Vagina (tissue), 2 donors: ENCODE measurements at places on chromosomes 5 and 9.

DNA sequence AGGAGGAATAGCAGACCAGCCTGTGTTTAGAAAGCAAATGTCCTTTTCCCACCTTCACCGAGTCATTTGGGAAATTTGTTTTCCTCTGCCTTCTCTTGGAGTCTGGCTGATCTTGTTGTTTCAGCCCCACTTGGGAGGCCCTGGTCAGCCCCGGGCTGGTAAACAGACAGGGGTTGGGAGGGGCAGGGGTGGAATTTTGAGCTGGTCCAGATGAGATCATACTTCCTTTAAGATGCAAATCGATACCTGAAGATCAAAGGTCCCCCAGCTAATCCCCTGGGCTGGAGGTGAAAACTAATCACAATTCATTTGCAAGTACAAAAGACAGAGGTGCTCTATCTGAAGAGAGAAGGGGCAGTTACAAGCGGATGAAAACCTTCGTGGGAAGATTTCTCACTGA is 118.4 kb downstream of the PAPPA start:
- no peak for DNase-seq

GRCh38 chr5:148457183-148457620 is 73.4 kb downstream of the FBXO38 start:
- DNase-seq = no peak

DNA sequence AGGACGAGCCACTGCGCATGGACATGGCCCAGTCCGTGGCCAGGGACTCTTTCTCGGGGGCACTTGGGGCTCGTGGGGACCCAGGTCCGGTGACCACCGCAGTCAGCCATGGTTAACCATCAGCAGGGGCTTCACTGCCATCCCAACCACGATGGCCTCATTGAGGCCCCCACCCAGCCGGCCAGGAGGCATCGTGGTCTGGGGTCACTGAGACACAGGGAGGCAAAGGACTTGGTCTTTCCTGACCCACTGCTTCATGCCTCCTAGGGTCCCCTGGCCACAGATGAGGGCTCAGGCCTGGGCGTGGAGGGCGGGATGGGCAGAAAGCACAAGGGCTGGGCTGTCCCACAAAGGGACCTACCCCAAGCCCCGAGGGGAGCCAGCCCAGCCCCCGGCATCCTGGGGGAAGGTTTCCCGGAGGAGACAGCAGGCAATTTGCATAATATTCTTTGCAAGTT is 6.6 kb downstream of the NACC2 start:
- no peak for DNase-seq

GRCh38 chr9:137107982-137108381 is 6.6 kb downstream of the DPP7 start:
- DNase-seq = no peak

DNA sequence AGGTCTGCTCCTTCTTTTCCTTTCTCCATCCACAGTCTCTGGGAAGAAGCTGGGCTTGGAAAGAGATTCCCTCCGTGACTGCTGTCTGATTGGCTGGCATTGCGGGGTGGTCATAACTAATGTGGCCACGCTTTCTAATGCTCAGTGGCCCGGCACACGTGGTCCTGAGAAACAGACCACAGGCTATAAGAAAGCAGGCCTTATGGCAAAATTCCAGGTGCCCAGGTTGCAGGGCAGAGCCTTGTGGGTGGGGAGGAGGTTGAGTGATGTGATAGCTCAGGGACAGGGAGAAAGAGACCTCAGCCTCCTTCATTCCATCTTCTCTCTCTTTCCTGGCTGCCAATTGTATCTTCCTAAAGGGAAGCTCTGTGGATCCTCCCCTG is 5.4 kb upstream of the SH3PXD2B start:
- no peak for DNase-seq

DNA sequence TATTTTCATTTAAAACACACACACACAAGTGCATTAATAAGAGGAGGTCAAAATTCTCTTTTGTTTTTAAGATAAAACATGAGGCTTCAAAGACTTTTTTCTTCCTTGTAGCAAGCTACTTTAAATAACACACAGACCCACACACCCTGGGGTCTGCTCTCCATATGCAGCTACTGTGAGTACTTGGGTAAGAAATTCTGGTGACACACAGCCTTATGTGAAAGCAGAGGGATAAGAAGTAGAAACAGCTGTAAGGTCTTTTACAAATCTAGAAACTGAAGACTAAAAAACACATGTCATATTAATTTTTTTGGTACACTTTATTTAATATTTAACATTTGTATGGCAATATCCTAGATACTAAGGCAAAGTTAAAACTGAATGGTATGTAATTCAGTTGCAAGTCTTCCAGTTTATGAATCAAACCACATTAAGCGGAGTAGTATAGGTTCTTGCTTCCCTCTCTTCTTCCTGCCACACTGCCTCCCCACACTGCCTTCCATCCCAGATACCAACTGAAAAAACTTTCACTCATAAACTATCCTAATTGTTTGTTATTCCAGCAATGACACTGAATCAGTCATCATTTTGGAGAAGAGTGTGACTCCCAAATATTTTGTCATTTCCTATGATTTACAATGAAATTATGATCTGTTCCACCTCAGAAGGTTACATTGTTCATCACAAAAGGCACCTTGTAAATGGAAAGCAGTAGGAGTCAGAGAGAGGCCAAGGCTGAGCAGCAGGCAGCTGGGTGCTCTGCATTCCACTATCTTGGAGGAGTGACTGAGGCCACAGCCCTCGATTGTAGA is 92.0 kb downstream of the PLCXD3 start:
- DNase-seq = no peak

DNA sequence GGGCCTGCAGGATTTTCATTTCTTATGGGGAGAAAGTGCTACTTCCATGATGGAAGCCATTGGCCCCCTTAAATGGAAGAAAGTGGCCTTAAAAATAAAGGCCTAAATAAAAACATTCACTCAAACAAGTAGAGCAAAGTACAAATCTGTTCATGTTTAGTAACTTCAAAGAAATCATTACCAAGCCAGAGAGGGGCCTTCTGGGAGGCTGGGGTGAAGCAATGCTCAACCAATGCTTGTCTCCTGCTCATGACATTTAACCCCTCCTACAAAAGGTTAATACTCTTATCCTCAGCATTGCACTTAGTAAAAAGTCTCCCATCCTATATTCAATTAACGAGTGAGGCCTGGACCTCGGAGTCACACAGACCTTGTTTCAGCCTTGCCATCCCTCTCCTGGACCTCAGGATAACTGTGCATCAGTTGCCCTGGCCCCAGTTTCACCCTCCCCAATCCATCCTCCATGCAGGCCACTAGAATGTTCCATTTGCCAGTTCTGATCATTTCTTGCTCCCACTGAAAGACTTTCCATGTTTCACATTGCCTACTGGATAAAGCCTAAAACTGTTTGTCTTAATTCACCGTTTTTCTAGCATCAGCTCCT is 36.9 kb upstream of the ALDH1B1 start:
- no peak for DNase-seq

DNA sequence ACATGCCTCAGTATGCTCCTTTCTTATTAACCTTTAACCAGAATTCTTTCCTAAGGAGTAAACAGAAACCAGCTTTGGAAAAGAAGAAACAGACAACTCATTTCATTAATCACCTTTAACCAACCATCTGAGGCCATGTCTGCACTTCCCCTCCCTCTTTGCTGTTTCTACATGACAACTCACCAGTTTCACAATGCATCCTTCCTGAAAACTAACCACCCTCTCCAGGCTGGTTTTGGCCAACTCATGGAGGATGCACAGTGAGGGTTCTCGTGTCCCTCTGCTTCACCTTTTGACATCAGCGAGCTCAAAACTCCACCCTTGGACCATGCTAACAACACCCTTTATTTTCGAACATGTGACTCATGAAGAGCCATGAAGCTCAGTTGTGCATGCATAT is 244.1 kb downstream of the ELAVL2 start:
- DNase-seq = no peak

- DNase-seq = no peak
Observed at GRCh38 chr9:136051453-136051836, 43.6 kb downstream of the NACC2 start.

DNA sequence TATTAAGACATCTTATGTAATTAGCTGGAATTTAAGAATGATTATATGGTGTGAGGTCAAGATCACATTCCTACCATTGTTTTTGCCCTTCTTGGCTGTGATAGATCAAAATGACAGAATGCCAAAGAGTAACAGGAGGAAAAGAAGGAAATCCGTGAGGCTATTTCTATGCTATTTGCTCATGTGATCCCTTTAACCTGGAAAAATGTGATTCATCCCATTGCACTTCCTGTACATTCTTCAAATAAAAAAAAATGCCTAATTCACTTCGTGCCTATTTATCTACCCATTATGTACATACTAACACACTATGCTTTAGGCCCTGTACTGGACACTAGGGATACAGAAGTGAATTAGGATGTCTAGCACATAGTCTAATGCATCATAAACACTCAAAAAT is 154.1 kb upstream of the PAPPA start:
- DNase-seq = no peak

- no peak for DNase-seq
Observed at GRCh38 chr5:132381614-132382013, 12.1 kb downstream of the SLC22A5 start.

GRCh38 chr5:103624035-103624480 is 61.5 kb upstream of the NUDT12 start:
- DNase-seq = no peak

DNA sequence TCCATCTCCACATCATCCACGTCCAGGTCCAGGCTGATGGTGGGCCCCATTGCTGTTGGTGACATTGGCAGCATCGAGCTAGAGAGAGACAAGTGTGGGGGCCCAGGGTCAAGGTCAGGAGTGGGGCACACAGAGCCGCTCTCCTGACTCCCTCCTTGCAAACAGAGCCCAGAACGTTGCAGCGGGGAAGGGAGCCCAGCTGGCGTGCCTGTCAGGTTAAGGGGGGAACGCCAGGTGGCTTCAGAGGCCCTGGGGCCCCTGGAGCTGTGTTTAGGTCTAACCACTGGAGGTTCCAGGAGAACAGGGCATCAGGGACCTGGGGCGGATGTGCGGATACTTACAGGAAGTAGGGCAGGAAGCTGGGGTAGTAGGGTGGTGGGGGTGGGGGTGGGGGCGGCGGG is 7.5 kb downstream of the RNF44 start:
- no peak for DNase-seq

GRCh38 chr5:143796753-143797152 is 15.2 kb upstream of the HMHB1 start:
- no peak for DNase-seq

- no peak for DNase-seq
Observed at GRCh38 chr9:125904155-125904851, 157.1 kb downstream of the PBX3 start.

DNA sequence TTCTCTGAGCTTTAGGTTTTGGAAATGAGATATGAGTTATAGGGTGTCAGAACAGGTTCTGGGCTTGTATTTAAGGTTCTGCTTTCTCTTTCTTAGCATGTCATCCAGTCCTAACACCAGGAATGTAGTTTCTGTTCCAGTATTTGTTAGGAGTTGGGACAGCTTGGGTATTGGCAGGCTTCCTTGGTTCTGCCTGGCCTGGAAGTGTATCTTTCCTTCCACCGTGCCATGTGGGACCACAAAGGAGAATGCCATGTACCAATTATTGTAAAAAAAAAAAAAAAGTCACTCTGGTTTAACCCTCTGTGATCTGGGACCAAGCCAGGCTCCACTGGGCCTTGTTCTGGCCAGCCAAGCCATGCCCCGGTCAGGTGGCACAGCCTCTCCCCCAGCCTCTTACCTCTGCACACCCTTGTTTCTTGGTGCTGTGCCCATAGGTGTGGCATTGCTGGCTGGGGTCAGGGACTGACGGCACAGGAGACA is 47.8 kb downstream of the ARHGAP26 start:
- DNase-seq = no peak

- no peak for DNase-seq
Observed at GRCh38 chr5:89246252-89246651, 363.3 kb upstream of the MEF2C start.

DNA sequence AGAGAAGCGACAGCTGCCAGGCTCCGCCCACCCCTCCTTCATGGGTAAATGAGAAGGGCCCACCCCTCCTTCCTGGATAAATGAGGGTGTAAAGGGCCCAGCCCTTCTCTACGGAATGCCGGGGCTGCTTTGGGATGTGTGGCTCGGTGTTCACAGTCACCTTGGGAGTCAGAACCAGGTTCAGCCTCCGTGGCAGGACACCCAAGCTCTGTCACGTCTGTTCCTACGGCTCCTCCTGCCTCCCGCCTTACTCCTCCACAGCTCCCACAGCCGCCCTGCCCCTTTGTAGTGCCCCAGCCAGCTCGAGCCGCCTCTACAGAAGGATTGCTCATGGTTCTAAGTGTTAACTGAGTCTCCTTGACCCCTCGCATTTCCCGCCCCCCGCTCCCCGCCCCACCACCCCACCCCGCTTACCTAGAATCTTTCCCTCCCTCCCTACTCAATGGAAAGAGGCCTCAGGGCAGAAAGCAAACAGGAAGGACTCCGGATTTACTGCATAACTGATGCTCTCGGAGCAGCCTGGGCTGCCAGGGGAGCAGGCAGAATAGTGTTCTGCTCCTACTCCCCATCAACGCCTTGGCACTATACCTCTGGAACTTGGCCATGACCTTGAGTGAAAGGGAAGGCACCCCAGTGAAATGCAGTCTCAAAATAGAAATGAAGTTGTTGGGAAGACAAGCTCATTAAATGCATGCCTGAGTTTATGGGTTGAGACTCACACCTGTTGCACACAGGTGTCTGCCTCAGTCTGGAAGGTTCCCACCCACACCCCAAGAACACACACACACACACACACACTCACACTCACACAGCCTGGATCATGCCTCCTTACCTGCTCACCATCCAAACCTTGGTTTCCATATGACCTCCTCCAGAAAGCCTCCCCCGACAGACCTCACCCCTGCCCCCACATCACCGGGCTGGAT is 59.6 kb downstream of the NEURL1B start:
- no peak for DNase-seq

DNA sequence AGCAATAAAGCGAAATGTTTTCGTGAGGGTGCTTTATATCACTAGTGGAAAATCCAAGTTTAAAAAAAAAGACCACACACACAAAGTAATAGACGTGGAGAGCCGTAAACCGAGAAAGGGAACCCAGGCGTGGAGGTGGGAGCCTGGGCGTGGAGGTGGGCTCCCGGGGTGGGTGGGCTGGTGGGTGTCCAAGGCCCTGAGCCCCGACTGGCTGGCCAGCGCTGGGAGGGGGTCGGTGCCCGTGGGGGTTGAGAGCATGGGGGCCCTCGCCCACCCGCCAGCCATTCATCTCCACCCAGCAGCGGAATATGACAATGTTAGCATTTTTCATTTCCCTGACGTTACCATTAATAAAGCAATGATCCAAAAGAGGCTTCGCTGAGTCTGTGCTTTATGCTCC is 135.0 kb downstream of the MVB12B start:
- DNase-seq = no peak
